Smooth muscle cell of the pulmonary artery (primary cell): ENCODE measurements at places on chromosomes 2 and 18. TPM values are rescaled to one million over a fixed set of nuclear protein-coding genes. Genes with fewer than 3 reads are reported as not detected.

Gene TRIM43
- not detected in 2 replicates for total RNA-seq

Gene POTEC
- under 0.01 TPM in 2 replicates for total RNA-seq

Gene REG1B
- total RNA-seq = not detected in 2 replicates

Gene C1GALT1C1L
- total RNA-seq = 0.20 and 1.2 TPM in 2 replicates

Gene GBX2
- total RNA-seq = 0.13 TPM in 2 replicates

Gene GPR39
- 3.3 and 6.4 TPM in 2 replicates for total RNA-seq

Gene LAMA3
- total RNA-seq = 3.8 and 8.3 TPM in 2 replicates

Gene GALNT13
- total RNA-seq = 0.20 and 1.5 TPM in 2 replicates

Gene BCL11A
- total RNA-seq = 0.20 and 0.59 TPM in 2 replicates

Gene KIF5C
- 0.10 and 0.13 TPM in 2 replicates for total RNA-seq

Gene BBS5
- 6.1 TPM in 2 replicates for total RNA-seq

Gene ERICH2
- total RNA-seq = 0.39 and 0.76 TPM in 2 replicates

Gene TMEFF2
- 1.6 and 3.3 TPM in 2 replicates for total RNA-seq

Gene GRB14
- total RNA-seq = 4.1 and 10.4 TPM in 2 replicates

Gene POLR1A
- total RNA-seq = 17.0 and 26.2 TPM in 2 replicates

Gene ASB18
- not detected in 2 replicates for total RNA-seq

Gene ABCG5
- total RNA-seq = not detected in 2 replicates

Gene ATP6V1B1
- 1.1 and 2.2 TPM in 2 replicates for total RNA-seq

Gene IGFBP5
- total RNA-seq = 1,272 and 1,451 TPM in 2 replicates

Gene CRYGD
- not detected in 2 replicates for total RNA-seq

Gene TGFBRAP1
- 22.0 and 31.3 TPM in 2 replicates for total RNA-seq

Gene RTP5
- total RNA-seq = not detected in 2 replicates

Gene ZNF24
- total RNA-seq = 22.3 and 26.8 TPM in 2 replicates

Gene MLPH
- total RNA-seq = 8.3 and 14.2 TPM in 2 replicates

Gene RAB27B
- total RNA-seq = 10.6 and 63.2 TPM in 2 replicates

Gene EFHD1
- 2.7 and 3.9 TPM in 2 replicates for total RNA-seq

Gene LOXHD1
- total RNA-seq = not detected in 2 replicates

Gene RAMP1
- total RNA-seq = 2.3 and 3.7 TPM in 2 replicates

Gene MAB21L4
- total RNA-seq = not detected in 2 replicates

Gene ARHGAP15
- 0.13 TPM in 1 of 2 replicates, not detected in the other for total RNA-seq

Gene COLEC11
- total RNA-seq = 0.50 and 1.4 TPM in 2 replicates

Gene LONRF2
- total RNA-seq = 0.52 and 3.6 TPM in 2 replicates

Gene ABCB11
- total RNA-seq = under 0.01 and 0.13 TPM in 2 replicates

Gene LRRC30
- total RNA-seq = not detected in 2 replicates

Gene ALKAL2
- not detected in 2 replicates for total RNA-seq

Gene IL1RN
- total RNA-seq = not detected in 2 replicates

Gene CYP27C1
- under 0.01 and 0.13 TPM in 2 replicates for total RNA-seq

Gene DOCK10
- total RNA-seq = 18.3 and 37.3 TPM in 2 replicates

Gene TOGARAM2
- total RNA-seq = under 0.01 and 0.03 TPM in 2 replicates

Gene SRD5A2
- total RNA-seq = not detected in 2 replicates

Gene NEU2
- total RNA-seq = not detected in 2 replicates

Gene REEP1
- total RNA-seq = 0.07 and 0.33 TPM in 2 replicates

Gene G6PC2
- not detected in 2 replicates for total RNA-seq

Gene PROKR1
- total RNA-seq = not detected in 2 replicates

Gene DSG1
- total RNA-seq = not detected in 2 replicates

Gene SLC14A1
- total RNA-seq = 167 and 254 TPM in 2 replicates

Gene CDH20
- total RNA-seq = 0.13 TPM in 1 of 2 replicates, not detected in the other

Gene KCNS3
- 0.78 and 2.6 TPM in 2 replicates for total RNA-seq

Gene FAM237A
- not detected in 2 replicates for total RNA-seq

Gene OTX1
- total RNA-seq = 0.13 TPM in 1 of 2 replicates, not detected in the other

Gene RAB17
- total RNA-seq = 0.78 and 0.83 TPM in 2 replicates

Gene LYG1
- 0.59 and 0.86 TPM in 2 replicates for total RNA-seq

Gene GKN2
- total RNA-seq = not detected in 2 replicates

Gene NEB
- 0.33 TPM in 2 replicates for total RNA-seq

Gene ITGB6
- 0.07 and 0.40 TPM in 2 replicates for total RNA-seq

Gene UGT1A8
- total RNA-seq = 0.17 TPM in 1 of 2 replicates, not detected in the other

Gene AQP12A
- not detected in 2 replicates for total RNA-seq

Gene PXDN
- 430 and 450 TPM in 2 replicates for total RNA-seq

Gene GREB1
- total RNA-seq = 0.17 and 0.52 TPM in 2 replicates
